DMS153 (cell line): ENCODE measurements at places on chromosomes 16 and 17.

GRCh38 chr17:46832945-46833839 lies 14.7 kb upstream of the WNT3 start:
- DNase-seq = no peak

DNA sequence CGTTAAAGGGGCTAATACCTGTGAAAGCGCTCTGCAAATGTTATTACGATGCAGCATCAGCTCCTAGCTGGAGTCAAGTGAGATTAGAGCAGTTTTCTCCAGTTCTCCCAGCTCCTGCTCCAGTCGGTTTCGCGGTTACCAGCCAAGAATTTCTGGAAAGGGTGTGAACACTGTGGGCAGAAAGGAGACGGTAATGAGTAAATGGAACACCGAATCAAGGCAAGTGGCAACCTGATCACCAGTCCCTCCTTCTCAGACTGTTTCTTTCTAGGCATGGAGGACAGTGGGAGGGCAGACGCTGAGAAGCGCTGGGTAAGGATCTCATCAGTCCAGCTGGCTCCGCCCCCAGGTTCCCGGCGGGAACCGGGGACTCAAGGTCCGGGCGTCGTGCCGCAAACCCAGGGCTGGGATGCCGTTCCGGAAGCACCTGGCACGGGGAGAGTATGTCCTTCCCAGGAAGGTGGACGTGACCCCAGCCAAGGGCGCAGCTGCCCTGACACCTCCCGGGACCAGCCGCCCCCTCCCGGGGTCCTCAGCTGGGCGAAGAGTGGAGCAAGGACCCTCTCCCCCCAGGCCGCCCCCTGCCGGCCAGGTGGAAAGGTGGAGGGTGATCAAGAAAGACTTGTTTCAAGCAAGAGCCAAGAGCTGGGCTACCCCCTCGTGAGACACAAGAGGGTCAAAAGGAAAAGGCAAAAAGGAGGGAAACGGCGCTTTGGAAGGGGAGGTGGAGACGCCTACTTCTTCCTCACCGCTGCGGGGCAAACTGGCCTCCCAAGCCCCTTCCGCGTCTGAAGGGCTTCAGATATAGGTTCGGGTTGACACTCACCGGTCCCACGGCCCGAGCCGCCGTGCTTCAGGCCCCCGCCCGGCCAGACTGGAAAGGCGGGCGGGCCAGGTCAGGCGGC lies 481 bp downstream of the MYO19 start:
- DNase-seq = peak; percentile 48

- DNase-seq = no peak
Measured at GRCh38 chr17:27445971-27446370, 10.3 kb upstream of the KSR1 start.

GRCh38 chr16:21053590-21053989 lies 97.1 kb downstream of the DNAH3 start:
- no peak for DNase-seq

DNA sequence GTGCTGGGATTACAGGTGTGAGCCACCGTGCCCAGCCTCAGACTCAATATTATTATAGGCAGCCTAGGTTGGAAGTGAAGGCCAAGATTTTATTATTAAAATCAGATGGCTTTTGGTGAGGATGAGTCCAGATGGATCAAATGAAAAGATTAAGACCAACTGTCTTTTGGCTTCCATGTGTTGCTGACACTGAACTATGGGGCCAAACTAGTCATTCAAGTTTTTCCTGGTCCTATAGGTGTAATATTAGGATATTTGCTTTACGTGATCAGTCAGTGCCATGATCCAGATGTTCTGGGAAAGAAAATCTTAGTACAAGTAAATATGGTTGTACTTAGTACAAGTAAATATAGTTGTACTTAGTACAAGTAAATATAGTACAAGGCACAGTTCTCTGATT lies 140.6 kb downstream of the MAP2K6 start:
- DNase-seq = no peak

- DNase-seq = no peak
Measured at GRCh38 chr17:60538726-60539125, 12.7 kb upstream of the APPBP2 start.

DNA sequence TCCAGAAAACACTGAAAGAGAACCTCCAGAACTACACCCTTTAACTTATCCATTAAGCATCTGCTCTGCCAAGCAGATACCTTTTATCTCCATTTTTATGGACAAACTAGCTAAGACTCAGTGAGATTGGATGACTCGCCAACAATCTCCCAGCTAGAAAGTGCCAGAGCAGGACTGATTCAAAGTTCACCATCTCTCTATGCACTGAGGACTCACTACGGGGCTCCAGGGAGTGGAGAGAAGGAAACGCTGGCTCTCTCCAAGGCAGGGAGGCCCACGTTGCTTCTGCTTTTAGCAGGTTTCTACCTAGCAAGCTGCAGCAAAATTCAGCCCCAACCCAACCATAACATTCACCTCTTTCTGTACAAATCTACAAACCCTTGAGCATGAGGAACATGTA lies 52.8 kb upstream of the ARHGAP44 start:
- DNase-seq = no peak

- DNase-seq = no peak
Measured at GRCh38 chr17:79214940-79215604, 140.4 kb downstream of the ENGASE start.

DNA sequence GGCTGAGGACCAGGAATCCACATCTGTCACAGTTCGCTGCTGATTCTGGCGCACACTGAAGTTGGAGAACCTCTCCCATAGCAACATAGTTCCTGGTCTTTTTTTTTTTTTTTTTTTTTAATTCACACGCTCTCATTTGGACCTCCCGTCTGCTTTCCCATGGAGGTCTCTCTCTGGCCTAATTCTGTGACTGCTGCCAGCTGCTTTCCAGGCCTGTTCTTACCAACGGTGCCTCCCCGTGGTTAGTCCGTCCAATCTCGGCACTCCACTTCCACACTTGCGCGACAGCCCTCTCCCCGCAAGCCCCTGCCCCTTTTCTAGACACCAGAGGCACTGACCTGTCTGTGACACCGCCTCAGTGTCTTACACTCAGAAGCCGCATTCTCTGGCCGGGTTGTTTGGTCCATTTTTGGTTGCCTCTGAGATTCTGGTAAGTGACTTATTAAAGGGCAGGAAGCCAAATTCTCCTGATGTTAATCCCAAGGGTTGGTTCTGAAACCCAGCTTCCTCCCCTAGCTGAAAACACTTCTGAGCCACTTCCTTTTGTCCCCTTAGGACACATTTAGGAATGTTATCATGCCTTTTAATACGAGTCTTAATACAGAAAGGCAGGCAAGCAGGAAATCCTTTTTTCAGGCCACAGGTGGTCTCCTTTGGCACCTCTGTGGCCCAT lies 1.1 kb upstream of the AKTIP start:
- DNase-seq = no peak

- no peak for DNase-seq
Measured at GRCh38 chr16:24119807-24120206, 136.3 kb upstream of the CACNG3 start.

- DNase-seq = peak; percentile 75
Measured at GRCh38 chr17:39863918-39864746, at the start of gene IKZF3. IKZF3 (minus strand) TSS chr17:39864312; CDS start chr17:39864126, 186 bp downstream.

GRCh38 chr16:17370223-17370707 lies 100.5 kb downstream of the XYLT1 start:
- no peak for DNase-seq

GRCh38 chr17:73166731-73167581 lies 2.1 kb downstream of the SSTR2 start:
- DNase-seq = no peak

GRCh38 chr16:5175266-5175665 lies 77.7 kb upstream of the EEF2KMT start:
- no peak for DNase-seq

GRCh38 chr17:79192503-79193351 lies 118.1 kb downstream of the ENGASE start:
- DNase-seq = no peak

- no peak for DNase-seq
Measured at GRCh38 chr16:11260596-11260966, 4.6 kb upstream of the SOCS1 start.

- no peak for DNase-seq
Measured at GRCh38 chr16:70529051-70529777, 5.6 kb downstream of the SF3B3 start.

DNA sequence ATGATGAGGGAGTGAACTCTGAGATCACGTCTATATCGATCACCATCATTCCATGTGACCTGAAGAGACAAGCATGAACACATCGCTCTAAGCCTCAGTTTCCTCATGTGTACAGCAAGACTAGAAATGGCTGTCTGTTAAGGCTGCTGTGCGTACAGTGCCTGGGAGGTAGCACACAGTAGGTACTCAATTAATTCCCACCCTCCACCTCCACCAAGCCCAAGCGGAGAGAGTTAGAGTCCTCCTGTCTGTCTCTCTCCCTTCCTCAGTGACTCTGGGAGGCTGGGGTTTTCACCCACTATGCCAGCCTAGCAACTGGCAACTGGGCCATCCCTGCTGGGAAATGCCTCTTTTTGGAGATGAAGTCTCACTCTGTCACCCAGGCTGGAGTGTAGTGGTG lies 318.3 kb upstream of the CCL2 start:
- no peak for DNase-seq

DNA sequence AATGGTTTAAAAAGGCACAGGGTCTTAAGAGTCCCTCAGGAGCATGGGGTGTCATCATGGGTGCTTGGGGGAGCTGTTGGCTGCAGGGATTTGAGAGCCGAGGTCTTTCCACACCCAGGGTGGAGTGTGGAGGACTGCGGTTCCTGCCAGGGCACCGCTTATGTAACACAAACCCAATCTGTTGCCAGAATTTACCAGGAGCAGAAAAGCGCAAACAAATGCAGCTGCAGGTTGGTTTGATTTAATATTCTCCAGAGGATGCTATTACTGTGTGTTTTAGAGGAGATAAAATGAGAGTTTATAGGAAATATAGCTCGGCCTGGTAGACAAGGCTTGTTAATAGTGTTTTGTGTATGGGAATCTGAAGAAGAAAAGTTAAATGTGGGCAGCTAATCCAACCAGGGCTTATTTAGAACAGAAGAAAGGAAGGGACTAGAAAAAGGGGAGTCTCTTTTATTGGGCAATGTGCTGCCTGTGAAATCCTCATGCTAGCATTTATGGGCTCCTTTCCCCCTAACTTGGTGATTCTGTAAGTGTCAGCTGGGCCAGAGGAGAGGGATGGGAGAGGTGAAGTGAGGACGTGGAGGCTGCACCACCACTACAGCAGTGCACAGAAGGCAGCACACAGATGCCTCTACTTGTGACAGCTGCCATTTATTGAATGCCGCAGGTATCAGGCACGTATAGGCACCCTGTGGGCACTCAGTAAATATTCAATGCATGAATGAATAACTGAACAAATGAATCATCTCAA lies 174.7 kb downstream of the KATNIP start:
- DNase-seq = no peak
